Central memory CD8-positive, alpha-beta T cell (primary cell): ENCODE measurements at places on chromosomes 5 and 9.

- DNase-seq, result no peak
These were observed 68.5 kb upstream of the CACNA1B start for GRCh38 chr9:137809040-137809576.

GRCh38 chr9:137965177-137965795 lies 87.7 kb downstream of the CACNA1B start:
- no peak for DNase-seq

DNA sequence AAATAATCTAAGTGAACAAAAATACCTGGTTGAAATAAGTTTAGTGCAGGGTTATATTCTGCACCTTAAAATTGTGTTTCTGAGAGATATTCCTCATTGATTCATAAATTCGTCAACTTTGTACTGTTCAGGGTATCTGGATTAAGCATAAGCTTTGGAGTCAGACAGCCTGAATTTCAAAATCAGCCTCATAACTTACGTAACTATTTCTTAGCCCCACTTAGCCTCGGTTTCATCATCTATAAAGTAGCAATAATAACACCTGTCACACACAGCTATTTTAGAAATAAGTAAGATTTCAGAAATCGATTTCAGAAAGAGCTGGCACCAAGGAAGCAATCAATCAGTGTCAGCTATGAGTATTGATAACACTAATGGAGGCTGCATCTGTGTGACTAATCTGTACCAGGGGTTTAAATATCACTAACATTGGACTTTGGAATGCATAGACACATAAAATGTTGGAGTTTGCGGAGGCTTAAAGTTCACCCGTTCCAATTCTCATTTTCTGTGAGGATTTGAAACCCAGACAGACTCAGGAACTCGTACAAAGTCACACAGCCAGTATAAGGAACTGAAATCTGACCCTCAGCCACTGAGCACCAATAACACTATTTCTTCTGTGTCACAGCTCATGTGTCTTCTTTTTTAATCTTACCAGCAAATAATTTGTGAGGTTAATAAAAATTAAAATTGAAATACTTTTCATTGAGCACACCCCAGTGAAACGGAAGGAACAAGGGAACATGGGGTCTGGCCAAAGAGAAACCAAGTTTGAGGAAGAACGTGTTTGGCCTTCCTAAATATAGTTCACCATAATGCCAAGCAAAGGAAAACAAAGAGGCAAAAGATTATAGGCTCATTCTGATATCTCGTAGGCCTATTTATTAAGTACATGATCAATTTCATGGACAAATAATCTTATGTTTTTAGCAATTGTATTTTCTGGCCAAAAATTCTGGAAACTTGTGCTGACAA lies 194.4 kb upstream of the PTGER4 start:
- DNase-seq, result no peak

GRCh38 chr5:168879929-168880328 lies 300.8 kb upstream of the PANK3 start:
- no peak for DNase-seq

DNA sequence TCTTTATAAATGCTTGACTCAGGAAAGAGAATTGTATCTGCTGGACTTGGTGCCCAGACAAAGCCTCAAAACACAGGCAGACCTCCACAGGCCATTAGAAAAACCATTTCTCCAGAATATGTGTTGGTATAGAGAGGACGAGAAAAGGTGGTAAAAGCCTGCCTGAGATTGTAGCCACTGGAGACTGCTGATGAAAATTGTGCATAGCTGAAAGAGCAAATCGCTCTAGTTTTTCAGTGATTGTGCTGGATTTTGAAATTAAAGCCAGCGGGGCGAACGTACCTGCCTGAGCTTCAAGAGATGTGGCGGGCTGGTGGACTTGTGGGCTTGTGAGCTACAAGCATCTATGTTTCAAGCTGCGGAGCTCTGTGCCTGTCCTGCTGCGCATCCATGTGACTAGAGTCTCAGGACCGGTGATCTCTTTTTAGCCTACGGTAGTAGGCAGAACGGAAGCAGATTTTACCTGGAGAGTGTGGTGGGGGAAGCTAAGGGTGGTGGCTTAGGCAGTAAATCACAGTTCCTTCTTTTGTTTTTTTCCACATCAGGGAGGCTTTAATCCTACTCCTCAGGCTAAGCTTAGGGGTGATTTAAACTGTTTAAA lies 193.6 kb downstream of the SREK1 start:
- DNase-seq, result no peak

DNA sequence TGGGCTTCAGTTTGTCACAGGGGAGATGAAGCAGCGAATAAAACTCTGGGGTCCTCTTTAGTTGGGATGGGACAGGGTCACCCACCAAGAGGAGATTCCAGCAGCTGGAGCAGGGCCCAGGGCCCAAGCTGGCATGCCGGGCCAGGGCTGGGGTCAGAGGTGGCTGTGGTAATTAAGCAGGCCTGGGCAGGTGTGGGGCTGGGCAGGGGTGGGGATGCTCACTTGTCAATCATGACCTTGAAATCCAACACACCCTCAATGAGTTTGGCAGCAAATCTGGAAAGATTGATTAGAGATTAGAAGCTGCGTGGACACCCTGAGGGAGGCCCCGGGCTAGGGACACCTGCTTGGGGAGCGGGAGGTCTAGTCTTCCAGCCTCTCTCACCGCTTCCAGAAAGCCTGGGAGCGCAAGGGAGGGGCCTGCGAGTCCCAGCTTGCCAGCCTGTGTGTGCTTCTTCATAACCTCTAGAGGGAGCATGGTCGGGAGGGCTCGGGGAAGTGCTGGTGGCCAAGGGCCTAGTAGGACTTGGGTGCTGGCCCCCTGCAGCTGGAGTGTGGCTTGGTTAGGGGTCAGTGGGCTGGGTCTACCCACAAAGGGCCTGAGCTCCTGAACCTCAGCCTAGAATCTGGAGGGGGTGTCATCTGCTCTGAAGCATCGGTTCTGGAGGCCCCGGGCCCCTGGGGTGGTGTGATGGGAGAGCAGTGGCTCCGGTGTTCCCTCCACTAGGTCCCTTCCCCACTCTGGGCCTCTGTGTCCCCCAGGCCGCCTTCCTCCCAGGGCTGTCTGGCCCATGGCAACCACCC lies 7.6 kb downstream of the CRAT start:
- no peak for DNase-seq

DNA sequence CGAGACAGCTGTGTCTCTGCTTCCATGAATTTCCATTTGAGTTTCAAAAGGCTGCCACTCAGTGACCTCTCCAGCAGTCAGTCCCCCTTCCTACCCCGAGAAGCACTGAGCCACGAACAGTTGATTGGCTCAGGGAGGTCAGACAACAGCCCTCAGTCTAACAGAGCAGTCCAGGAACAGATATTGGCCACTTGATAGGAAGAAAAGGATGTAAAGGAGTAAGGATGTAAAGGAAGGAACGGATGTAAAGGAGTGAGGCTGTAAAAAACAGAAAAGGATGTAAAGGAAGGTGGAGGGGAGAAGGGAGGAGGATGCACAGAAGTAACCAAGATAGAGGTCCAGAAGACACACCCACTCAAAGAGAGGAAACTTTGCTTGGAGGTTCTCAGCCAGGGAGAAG lies 3.2 kb upstream of the NR4A3 start:
- DNase-seq, result no peak

GRCh38 chr9:110650991-110651411 lies 17.6 kb upstream of the MUSK start:
- no peak for DNase-seq

DNA sequence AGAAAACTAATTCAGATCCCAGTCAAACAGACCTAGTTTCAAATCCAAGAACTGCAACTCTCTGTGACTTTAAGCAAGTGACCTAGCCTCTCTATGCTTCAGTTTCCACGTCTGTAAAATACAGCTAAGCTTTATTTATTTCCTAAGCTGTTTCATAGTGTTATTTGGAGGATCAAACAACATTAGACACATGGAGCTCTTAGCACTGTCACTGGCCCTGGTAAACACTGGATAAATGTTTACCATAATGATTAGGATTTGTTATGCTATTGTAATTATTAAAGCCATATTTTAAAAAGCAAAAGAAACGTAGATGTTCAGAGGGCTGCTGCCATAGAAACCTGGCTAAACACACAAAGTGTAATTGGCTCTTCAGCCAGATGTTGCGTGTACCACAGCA lies 26.6 kb upstream of the C5orf58 start:
- no peak for DNase-seq

GRCh38 chr9:81423589-81424326 lies 265.6 kb downstream of the TLE1 start:
- no peak for DNase-seq

GRCh38 chr9:31745886-31746285 lies 638.6 kb upstream of the ACO1 start:
- DNase-seq, result no peak

DNA sequence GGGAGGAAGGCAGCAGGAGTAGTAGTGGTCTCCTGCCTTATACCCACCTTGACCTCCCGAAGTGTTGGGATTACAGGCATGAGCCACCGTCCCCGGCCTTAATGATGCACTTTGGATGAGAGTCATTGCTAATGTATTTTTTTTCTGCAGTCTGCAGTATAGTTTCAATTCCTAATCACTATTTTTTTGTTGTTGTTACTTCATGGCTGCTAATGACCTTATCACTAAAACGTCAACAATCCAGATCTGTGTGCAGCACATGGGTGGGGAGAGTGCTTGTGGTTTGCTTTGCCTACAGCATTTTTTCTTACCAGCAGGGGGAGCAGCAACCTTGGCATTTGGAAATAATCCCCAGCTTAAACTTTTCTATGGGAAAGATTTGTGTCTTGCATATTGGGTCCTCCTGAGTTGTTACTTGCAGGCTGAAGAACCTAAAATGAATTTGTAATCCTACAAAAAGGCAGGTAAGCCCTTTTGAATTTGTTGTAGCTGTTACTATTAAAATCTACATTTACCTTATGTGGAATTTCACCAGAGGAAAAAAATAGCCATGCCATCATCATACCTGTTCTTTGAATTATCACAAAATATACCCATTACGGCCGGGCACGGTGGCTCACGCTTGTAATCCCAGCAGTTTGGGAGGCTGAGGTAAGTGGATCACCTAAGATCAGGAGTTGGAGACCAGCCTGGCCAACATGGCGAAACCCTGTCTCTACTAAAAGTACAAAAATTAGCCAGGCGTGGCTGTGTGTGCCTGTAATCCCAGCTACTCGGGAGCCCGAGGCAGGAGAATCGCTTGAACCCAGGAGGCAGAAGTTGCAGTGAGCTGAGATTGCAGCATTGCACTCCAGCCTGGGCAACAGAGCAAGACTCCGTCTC lies 6.3 kb upstream of the MED7 start:
- peak; percentile 81 for DNase-seq

GRCh38 chr5:44665101-44665701 lies 143.5 kb upstream of the MRPS30 start:
- DNase-seq, result no peak

DNA sequence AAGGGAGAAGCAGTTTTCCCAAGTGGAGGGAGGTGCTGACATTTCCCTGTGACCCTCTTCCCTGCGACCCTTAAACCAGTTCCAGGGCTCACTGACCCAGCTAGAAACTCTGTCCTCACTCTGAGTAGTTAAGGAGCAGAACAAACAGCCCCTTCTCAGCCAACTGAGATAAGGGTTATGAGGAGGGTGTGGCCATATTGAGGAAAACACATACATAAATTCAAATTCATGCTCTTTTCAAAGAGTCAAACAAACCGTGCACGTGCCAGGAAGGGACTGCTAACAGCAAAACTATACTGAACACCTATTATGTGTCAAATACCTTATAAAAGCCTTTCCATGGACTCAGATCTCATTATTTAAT lies 4.9 kb upstream of the AKNA start:
- no peak for DNase-seq

DNA sequence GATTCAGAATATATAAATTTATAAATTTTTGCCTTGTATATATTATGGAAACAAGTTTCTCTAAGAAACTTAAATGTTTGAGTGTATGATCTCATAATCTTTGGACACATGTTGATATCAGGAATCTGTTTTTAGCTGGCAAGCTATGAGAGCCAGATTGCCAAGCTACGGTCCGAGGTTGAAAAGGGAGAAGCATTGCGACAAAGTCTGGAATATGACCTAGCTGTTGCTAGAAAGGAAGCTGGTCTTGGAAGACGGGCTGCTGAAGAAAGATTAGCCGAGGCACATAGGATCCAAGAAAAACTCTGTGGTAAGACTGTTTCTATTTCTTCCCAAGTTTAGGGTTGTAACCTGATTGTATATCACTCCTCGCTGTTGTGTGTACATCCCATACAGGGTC lies 25.9 kb downstream of the CCDC171 start:
- DNase-seq, result no peak

DNA sequence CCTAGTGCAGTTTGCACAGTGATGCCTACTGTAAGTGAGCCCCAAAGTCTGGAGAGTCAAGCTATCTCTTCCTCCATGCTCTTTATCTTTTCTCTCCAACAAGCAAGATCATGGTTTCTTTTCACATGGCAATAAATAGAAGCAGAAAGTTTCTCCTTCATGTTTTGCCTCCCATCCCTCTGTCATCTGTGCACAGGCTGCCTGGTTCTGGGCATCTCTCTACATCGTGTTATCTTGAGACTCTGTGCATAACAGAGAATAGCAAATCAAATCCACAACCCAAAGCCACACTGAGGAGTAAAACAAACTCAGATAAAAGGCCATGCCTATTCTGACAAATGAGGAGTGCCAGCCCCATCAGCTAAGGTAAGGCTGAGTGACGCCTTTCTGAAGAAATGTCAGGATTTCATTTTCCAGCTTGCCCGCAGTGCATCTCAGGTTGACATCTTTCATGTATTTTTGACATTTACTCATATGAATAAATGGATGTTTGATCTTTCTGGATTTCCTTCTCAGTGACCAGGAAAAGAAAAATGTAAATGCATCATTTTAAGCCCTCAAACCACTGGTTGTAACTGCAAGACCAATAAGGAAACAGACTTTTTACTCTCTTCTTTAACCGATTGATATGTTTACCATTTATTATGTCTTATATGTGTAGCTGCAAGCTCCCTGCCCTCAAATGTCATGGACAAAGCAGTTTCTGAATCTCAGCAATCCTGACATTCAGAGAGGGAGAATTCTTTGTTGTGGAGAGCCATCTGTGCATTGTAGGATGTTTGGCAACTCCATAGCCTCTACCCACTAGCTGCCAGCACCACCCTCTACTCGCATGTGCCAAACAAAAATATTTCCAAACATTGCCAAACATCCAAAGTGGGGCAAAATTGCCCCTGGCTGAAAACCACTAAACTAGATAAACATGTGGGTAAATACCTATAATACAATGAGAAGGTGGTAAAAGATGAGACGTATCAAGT lies 49.2 kb upstream of the ACO1 start:
- DNase-seq, result no peak

GRCh38 chr9:136303066-136303824 lies 649 bp downstream of the CCDC187 start:
- DNase-seq, result no peak

- DNase-seq, result no peak
These were observed 39.6 kb downstream of the SFXN1 start for GRCh38 chr5:175517824-175518450.
